ENCODE measurements at places on chromosomes 11 and 22.

- no peak for DNase-seq
Observed at GRCh38 chr11:6594142-6594768, 9.2 kb downstream of the RRP8 start.

DNA sequence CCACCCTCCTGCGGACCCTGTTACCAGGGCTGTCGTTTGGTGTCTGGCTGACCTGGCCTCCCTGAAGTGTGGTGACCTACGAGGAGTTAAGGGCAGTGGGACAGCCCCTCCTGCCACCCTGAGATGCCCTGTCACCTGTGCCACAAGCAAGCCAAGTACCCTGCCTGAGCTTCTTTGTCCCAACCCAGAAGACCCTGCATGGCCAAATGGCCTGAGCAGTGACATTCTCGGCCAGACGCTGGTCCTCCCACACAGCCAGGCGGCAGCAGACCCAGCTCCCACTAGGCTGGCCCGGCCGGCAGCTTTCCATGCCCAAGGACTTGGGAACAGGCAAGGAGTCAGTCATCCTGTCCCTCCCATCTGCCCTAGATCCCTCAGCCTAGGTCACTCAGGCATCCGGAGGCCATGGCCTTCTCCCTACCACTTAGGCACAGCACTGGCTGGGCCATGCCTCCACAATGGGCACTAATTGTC is 7.6 kb downstream of the ARVCF start:
- no peak for DNase-seq

DNA sequence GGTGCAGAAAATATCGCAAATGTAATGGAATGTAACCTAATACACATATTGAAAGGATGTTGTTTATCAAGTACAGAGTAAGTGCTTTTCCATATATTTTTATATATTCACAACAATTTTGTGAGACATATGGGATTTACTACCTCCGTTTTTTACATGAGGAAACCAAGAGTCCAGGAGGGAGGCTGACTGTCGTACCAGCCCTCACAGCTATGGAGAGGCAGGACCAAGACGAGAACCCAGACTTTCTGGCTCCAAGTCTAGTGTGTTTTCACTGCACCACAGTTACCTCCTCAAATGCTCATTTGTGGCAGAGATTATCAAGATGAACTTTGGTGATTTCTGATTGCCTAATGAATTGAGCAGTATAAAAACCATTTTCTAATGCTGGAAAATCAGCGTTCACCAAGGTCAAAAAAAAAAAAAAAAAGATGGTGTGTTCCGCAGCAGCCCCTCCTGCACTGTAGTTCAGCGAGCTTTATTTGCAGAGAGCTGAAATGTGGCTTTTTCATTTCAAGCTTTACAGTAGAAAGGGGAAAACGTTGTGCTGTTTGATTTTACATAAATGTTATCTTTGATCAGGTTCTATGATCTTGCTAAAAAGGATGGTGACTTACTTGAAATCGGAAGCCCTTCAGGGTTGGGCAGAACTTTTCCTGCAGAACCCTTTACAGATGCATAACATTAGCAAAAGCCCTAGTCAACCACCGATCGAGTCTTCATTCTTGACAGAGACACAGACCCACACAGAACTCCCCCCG is 44.7 kb upstream of the WEE1 start:
- DNase-seq: no peak

GRCh38 chr11:78061088-78061920 is 2.4 kb upstream of the THRSP start:
- DNase-seq: no peak

GRCh38 chr11:1230121-1230455 is 7.2 kb downstream of the MUC5B start:
- DNase-seq: no peak

GRCh38 chr11:109619498-109619897 is 197.5 kb downstream of the C11orf87 start:
- no peak for DNase-seq

DNA sequence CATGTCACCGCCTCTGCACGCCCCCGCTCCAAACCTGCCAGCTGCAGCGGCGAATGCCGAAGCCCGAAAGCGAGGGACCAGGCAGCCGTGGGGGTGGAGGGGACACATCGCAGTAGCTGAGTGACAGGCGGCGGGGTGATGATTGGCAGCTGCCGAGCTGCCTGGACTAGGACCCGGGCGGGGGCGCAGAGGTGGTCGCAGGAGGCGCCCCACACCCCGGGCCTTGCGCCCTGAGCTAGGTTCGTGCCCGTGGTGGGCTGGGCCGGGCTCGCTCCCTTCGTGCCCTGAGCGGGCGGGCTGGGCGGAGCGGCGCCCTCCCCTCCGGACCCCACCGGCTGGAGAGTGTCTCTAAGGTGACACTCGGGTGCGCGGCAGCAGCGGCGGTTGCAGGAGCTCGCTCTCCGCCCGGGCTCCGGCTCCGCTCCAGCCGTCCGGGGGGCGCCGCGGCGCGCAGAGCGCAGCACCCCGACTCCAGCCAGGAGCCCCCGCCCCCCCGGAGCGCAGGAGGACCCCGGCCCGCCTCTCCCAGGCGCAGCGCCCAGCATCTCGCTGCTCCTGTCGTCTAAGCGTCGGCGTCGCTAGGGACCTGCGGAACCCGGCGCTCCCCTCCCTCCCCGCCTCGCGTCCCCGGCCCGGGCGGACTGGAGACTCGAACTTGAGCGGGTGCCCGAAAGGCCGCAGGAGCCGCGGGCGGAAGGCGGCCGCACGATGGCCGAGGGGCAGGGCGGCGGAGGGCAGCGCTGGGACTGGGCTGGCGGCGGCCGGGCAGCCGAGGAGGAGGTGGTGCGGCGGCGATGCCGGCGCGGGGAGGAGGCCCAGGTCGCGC is 14.5 kb upstream of the DGKZ start:
- peak; percentile 12 for DNase-seq

DNA sequence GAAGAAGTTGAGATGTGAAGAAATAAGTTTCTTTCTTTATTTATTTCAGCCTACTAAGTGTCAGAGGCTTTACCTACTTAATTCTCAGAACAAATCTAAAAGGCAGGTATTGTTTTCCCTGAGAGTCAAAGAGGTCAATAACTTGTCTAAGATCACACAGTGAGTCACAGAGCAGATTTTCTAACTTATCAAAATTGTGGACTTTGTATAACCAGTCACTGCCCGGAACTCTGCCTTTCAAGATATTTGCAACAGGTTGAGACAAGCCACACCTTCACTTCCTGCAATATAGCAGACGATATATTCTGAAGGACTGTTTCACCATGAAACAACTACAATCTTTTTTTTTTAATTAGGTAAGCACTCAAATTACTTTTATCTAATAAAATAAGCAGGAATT is 10.5 kb upstream of the MMP3 start:
- no peak for DNase-seq

GRCh38 chr11:6194065-6194581 is 4.9 kb upstream of the OR52W1 start:
- no peak for DNase-seq

DNA sequence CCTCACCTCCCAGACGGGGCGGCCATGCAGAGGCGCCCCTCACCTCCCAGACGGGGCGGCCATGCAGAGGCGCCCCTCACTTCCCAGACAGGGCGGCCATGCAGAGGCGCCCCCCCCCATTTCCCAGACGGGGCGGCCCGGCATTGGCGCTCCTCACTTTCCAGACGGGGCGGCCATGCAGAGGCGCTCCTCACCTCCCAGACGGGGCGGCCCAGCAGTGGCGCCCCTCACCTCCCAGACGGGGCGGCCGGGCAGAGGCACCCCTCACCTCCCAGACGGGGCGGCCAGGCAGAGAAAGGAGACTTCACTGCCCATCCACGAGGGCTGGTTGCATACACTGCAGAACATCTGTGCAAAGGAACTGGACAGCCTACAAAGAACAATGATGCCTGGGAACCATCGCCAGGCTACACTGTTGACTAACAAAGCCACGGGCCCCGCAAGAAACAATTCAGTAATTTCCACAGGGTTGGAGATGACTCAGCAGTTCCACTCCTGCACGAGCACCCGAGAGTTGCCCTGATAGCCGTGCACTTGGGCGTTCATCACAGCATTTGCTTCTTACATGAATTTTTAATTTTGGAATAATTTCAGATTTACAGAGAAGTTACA is 58.7 kb downstream of the CTTN start:
- DNase-seq: no peak

DNA sequence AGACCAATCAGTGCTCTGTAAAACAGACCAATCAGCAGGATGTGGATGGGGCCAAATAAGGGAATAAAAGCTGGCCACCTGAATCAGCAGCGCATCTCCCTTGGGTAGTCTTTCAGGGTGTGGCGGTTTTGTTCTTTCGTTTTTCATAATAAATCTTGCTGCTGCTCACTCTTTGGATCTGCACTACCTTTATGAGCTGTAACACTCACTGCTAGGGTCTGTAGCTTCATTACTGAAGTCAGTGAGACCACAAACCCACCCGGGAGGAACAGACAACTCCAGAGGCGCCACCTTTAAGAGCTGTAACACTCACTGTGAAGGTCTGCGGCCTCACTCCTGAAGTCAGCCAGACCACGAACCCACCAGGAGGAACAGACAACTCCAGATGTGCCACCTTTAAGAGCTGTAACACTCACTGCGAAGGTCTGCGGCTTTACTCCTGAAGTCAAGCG is 175.5 kb upstream of the PDGFD start:
- no peak for DNase-seq

GRCh38 chr11:119484741-119485605 is 62.0 kb upstream of the THY1 start:
- DNase-seq: no peak

- no peak for DNase-seq
Observed at GRCh38 chr11:44559207-44559939, 6.1 kb upstream of the CD82 start.

GRCh38 chr22:35621451-35621850 is 4.3 kb upstream of the MB start:
- DNase-seq: no peak

GRCh38 chr11:123060277-123061000 is 1.5 kb downstream of the HSPA8 start:
- DNase-seq: no peak

- DNase-seq: no peak
Observed at GRCh38 chr11:6660712-6661111, 5.1 kb upstream of the DCHS1 start.

GRCh38 chr22:26547426-26547825 is 35.2 kb upstream of the TFIP11 start:
- no peak for DNase-seq

DNA sequence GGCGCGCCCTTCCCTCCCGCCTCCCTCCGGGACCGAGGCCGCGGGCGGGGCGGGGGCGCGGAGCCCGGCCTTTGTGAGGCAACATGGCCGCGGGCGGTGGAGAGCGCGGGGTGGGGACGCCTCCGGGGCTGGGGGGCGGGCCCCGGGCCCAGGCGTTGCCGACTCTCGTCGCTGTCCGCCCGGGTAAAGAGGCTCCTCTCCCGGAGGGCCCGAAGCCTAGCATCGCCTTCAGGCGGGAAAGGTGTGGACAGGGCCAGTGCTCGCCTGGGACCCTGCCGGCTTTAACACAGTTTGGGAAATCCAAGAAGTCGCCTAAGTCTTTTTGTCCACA is 369 bp downstream of the DGCR8 start:
- DNase-seq: no peak

DNA sequence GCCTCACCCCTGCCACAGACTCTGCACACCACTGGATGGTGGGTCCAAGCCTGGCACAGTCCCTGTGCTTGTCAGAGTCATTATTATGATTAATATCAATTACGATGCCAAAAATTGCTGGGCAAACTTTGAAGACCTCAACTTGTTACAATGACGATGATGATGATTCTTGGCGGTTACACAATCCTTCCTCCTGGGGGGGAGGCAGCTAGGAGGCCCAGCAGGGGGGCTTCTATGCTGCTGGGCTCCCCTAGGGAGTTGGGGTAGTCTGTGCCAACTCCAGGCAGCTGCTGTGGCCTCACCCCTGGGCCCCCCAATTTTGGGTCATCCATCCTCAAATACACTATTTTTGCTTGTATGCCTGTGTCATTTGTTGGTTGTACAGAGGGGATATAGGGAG is 12.0 kb downstream of the SLC35E4 start:
- no peak for DNase-seq

GRCh38 chr11:96373826-96374225 is 15.9 kb downstream of the CCDC82 start:
- no peak for DNase-seq

- DNase-seq: no peak
Observed at GRCh38 chr22:26740253-26740652, 82.9 kb downstream of the MIAT start.

- DNase-seq: no peak
Observed at GRCh38 chr11:68542617-68543016, 82.1 kb downstream of the PPP6R3 start.

DNA sequence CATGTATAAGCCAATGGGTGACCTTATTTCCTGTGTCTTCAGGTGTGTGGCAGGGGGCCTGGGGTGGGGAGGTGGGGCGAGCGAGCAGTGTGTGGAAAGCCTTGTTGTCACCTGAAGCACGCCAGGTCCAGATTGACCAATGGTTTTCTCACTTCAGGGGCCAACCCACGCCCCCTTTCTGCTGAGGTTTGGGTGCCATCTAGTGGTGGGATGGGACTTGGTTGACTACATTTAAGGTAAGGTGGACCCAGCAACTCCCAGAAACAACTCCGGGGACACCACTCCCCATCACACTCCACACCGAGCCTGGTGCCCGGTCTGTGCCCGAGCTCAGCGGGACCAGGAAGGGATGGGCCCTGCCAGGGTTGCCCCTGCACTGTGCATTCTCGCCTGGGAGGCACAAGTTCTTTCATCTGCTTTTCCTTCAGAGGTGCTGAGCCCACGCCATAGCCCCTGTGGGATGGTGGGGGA is 40.0 kb downstream of the TPCN2 start:
- peak; percentile 56 for DNase-seq

DNA sequence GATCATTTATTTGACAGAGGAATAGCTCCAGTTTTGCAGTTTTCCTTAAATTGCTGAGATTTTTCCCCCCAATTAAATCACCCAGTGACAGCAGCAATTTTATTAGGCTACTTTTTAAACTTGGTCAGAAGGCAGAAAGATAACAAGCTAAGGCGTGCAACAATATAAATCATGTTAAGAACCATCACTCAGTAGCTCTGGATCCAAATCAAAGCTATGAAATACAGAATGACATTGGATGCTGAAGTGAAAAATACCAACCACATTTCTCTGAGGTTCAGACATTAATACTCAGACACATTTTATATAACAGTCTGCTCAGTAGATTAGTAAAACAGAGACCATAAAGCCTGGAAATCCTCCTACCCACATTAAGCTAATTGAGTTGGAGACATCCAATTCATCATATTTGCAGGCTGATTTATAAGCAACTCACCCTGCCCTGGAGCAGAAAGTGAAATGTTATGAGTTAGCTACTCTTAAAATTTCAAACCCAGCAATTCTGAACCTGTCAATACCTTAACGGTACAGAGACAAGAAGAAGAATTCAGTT is 1108.4 kb downstream of the DLG2 start:
- no peak for DNase-seq

- peak; percentile 74 for DNase-seq
Observed at GRCh38 chr11:131246663-131247062, 123.8 kb upstream of the NTM start.

GRCh38 chr22:32564170-32565001 is 89.8 kb downstream of the FBXO7 start:
- DNase-seq: no peak

GRCh38 chr11:100094121-100094865 is 592.8 kb upstream of the ARHGAP42 start:
- DNase-seq: no peak

GRCh38 chr11:86644291-86644690 is 28.1 kb downstream of the ME3 start:
- no peak for DNase-seq
